Astrocyte of the cerebellum (primary cell): ENCODE measurements at places on chromosomes 4 and X.

DNA sequence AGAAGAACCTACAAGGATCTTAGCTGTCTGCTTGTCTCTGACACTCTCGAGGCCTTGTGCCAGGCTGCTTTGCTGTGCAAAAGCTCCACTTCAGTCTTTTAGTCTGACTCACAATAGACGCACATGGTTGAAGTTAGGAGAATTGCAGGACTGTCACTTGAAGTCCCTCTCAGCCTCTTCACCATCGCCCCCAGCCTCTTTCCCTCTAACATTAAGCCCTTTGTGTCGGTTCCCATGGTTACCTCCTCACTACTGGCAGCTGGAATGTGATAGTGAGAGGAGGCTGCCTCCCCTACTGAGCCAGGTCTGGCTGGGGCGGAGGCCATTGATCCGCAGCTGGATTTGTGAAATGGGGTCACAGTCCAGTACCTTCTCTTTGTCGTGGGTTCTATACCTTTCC lies 201.8 kb downstream of the SOWAHB start:
- no peak for DNase-seq

GRCh38 chr4:7067126-7067451 lies 775 bp downstream of the GRPEL1 start:
- DNase-seq, result no peak

- peak; percentile 28 for DNase-seq
Measured at GRCh38 chrX:118823263-118824172, at the start of gene ZCCHC12. Gene ZCCHC12 (plus strand): TSS chrX:118823824. CDS start chrX:118825245, 1,421 bp downstream.

- peak; percentile 48 for DNase-seq
Measured at GRCh38 chr4:103934178-103934789, 214.5 kb upstream of the TACR3 start.

DNA sequence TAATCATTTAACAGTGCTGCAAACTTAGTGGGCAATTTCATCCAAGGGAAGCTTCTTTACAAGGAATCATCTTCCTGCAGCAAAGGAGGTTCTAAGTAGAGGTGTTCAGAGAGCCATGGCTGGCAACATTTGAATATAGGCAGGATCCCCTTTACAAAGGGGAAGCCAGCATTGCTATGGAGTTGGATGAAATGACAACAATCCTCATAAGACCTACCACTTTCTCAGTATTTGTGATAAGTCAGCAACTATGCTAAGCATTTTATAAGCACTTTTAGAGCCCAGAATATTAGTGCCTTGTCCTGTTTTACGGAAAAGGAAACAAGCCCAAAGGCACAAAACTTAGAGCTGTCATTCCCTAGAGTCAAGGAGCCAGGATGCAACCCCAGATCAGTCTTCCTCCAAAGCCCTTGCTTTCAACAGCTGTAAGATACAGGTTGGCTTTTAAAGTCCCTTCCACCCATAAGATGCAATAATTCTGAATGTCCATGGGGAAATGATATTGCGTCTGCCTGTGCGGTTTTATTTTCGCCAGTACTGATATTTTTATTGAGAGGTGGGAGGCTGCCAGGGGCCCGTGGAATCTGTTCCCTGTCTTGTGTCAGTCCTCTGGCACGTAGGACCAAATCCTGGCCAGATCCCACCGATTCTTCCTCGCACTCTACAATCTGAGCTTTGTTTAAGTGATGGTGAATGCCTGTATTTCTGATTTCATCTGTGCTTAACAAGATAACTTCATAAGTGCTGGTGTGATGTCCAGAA lies 59.1 kb downstream of the SMIM20 start:
- DNase-seq, result no peak

- DNase-seq, result no peak
Measured at GRCh38 chrX:153644356-153645125, 2.5 kb upstream of the DUSP9 start.

DNA sequence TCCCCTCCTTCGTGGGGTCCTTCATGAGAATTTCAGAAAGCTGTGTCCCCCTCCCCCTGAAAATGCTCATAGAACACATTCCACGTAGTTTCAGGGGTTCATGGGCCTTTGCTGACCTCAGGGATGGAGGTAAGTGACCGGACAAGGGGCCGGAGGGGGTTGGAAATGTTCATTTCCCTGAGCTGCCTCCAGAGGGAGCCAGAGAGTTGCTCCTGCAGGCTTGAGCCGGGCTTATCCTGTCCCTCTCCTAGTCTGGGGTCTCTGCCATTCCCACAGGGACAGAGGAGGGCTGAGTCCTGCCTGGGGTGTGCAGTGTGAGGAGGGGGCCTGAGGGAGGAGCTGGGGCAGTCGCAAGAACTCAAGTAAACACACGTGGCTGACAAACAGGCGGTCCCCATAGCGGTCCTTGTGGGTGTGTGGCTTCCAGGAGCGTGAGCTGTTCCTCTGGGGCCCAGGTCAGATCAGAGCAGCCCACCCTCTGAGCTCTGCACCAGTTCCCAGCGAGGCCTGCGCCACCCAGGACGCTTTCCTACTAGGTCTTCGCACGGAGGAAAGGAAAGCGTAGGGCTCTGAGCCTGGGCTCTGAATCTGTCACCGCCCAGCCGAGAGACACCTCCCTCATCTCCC lies 62.5 kb downstream of the WFS1 start:
- no peak for DNase-seq

- peak; percentile 55 for DNase-seq
Measured at GRCh38 chr4:168221301-168221700, 97.3 kb downstream of the DDX60 start.

- DNase-seq, result peak; percentile 57
Measured at GRCh38 chrX:37349221-37350033, at the start of gene PRRG1. Gene PRRG1 (plus strand): TSS chrX:37349364. CDS start chrX:37406250, 56,886 bp downstream.

GRCh38 chr4:26819478-26820095 lies 41.1 kb upstream of the STIM2 start:
- DNase-seq, result no peak

GRCh38 chrX:139720979-139721378 lies 13.0 kb upstream of the MCF2 start:
- no peak for DNase-seq

GRCh38 chr4:8251110-8251883 lies 18.3 kb upstream of the HTRA3 start:
- no peak for DNase-seq

DNA sequence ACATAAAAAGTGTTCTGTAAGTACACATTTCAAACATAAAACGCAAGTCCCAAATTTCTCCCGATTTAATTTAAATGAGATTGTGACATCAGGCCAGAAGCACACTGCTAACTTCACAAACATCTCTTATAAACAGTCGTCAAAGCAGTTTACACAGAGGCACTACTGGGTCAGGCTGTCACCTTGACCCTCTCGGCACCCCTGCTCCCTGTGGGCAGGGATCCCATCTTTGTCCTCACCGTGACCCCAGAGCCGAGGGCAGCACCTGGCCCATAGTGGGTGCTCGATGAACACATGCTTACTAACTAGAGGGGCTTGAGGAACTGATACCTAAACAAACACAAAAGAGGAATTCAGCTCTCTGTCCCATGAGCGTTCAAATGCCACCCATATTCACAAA lies 22.2 kb downstream of the QDPR start:
- DNase-seq, result no peak

GRCh38 chrX:131789664-131790063 lies 233.4 kb upstream of the STK26 start:
- no peak for DNase-seq

DNA sequence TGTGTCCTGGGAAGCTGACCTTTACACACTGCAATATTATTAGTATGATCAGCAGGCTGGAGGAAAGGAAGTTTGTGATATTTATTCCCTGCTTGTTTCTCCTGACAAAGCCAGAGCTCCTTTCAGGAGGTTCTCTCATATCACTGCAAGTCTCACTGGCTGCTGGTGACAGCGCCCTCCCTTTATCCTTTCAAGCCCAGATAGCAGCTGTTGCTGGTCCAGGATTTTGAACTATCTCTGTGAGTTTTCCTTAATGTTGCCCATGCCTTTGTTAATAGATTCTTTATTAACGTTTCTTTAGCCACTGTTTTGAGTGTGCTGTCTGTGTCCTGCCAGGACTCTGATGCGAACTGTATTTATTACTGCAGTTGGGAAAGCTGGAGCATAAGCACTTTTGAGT lies 518.7 kb downstream of the C4orf33 start:
- no peak for DNase-seq
